NCI-H345 (cell line): ENCODE measurements at places on chromosomes 6 and 20.

DNA sequence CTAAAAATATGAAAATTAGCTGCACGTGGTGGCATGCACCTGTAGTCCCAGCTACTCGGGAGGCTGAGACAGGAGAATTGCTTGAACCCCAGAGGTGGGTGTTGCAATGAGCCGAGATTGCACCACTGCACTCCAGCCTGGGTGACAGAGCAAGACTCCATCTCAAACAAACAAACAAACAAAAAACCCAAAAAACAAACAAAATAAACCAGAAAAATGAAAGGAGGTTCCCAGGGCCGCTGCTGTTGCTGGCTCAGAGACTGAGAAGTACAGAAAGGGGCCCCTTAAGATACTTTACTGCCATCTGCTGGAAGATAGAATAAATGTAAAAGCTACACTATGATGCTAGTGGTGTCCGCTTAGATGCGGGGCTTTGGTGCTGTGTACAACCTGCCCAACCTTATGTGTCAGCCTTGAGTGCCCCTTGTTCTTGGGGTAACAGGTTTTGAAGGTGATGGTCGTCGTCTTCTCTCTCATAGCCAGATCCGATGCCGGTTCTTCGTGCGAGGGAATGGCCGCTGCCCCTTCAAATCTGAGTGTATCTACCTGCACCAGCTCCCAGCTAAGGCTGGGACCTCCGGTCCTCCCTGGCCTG, 2.8 kb upstream of the FANCE start:
- DNase-seq, result peak; percentile 78

GRCh38 chr6:32685603-32686002, 19.1 kb upstream of the HLA-DQB1 start:
- DNase-seq, result no peak

DNA sequence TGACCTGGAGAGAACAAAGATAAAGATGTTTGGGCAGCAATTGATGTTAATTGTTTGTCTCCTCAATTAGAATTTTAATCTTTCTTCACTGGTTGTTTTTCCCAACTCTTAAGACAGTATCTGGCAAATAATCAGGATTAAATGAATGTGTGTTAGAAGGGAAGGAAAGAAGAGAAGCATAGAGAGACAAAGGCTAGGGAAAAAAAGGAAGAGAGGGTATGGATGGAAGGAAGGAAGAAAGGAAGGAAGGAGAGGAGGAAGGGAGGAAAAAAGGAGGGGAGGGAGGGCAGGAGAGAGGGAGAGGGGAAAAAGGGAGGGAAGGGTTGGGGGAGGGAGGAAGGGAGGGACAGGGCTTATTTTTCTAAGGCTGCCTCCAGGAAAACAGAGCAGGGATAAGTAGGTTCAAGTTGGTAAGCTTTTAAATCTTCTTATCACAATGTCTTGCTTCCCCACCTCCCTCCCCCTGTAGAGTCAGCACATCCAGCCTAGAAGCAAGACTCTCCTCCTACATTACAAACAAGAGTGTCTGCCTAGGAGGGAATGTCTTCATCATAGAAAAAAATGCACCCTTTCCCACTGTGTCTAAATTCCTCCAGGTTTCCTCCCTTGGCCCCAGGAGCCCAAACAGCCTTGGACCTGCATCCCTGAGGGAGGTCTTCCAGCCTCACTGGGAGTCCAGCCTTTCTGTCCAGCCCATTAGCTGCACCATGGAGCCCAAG, 447.8 kb upstream of the JARID2 start:
- no peak for DNase-seq

DNA sequence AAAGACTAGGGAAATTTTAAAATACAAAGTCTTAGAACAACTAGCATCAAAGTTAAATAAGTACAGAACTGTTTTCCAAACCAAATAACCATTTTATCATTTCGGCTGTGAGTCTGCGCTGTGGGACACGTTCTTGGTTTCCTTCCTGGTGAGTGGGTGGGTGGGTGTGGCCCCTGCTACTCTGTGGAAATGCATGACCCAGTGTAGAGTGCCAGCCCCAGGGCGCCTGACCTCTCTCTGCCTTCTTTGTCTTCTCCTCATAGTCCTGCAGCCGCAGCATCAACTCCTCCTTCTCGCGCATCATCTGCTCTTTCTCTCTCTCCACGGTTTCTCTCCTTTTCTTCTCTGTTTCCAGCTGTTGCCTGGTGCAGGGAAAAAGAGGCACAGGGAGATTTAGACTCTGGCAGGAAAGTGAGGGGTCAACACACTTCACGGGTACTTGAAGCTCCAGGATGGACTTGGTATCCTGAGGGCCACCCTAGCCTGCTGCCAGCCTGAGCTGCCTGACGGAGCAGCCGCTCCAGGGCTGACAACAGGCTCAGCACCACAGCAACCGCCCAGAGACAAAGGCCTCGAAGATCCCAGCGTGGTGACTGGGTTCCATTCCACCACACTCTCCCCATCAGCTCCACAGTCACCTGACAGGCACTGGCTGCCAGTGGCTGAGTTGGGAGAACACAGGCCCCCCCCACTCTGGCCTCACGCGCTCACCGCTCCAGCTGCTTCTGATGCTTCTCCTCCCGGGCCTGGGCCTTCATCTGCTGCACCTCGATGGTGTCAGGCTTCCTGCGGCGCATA, 48.4 kb downstream of the EZR start:
- DNase-seq, result peak; percentile 67

DNA sequence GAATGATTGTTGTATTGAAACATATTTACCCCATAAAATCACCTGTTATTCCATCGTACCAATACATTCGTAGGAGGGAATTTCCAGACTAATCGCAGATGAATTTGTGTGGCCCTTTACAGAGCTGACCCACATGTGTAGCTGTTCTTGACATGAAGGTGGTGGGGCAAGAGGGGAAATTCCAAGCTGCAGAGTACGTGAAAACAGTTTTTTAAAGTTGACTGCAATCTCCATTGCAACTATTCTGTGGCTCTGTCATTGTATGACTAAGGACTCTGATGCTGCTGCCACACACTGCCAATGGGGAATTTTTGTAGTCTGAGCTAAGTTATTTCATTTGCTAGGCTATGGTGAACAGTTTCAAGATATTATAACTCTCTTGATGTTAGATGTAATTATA, 46.4 kb upstream of the ADTRP start:
- DNase-seq, result no peak

DNA sequence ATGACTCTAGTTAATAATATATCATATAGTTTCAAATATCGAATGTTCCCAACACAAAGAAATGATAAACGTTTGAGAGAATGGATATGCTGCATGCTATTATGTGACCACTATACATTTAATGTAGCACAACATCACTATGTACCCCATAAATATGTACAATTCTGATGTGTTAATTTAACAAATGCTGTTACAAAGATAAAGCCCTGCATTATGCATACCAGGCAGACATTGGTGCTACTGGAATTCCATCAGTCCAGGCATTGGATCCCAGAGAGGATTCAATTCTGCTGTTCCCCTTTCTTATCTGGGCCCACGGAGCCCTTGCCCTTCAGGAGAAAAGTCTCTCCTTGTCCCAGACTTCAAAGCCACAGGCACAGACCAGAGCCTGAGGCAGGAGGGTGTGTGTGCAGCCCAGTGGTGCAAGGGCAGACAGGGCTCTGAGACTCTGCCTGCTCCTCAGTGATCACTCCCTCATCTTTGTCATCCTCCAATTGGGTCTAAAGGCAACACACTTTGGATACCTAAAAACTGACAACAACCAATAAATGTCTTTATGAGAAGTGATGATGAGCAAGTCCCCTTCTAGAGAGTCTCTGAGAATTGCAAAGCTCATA, 45.2 kb downstream of the PSMG4 start:
- DNase-seq, result no peak

GRCh38 chr6:116012471-116012949, 48.2 kb downstream of the FRK start:
- no peak for DNase-seq

DNA sequence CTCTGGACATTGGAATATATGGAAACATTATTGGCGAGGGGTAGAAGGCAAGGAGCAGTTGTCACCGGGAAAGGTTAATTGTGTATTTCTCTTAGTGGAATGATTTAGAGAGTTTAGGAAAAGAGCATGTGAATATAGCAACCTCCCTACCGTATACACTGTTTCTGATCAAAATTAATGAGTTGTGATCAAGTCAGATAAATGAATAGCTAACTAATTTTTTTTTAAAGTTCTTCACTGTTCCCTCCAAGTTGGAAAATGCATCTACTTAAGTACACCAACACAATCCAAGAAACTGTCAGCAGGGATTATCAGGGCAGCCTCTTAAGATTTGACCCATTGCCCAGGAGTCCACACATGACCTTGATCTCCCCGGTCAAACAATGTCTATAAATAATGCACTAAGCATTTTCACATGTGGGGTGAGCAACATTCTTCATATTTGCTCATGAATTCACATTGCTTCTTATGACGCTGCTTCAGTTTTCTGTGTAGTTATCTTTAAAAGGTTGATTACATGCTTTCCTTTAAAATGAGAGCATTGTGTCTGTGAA, 680.8 kb upstream of the NRSN1 start:
- no peak for DNase-seq

DNA sequence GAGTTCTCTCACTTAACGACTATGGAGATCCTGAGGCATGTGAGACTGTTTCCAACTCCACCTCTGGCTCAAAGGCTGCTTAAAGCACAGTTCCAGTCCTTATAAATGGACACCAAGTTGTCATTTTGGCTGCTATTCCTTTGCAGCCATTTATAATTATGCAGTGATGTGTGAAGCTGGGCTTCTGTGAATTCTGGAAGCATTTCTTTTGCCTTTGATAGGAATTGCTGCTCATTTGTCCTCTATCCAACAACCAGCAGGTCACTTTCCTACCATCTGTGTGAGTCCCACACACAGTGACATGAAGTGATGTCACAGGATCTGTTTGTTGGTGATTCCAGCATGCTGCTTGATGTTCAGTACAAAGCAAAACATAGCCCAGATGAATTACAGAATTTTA, 28.5 kb upstream of the EFHC1 start:
- DNase-seq, result no peak

DNA sequence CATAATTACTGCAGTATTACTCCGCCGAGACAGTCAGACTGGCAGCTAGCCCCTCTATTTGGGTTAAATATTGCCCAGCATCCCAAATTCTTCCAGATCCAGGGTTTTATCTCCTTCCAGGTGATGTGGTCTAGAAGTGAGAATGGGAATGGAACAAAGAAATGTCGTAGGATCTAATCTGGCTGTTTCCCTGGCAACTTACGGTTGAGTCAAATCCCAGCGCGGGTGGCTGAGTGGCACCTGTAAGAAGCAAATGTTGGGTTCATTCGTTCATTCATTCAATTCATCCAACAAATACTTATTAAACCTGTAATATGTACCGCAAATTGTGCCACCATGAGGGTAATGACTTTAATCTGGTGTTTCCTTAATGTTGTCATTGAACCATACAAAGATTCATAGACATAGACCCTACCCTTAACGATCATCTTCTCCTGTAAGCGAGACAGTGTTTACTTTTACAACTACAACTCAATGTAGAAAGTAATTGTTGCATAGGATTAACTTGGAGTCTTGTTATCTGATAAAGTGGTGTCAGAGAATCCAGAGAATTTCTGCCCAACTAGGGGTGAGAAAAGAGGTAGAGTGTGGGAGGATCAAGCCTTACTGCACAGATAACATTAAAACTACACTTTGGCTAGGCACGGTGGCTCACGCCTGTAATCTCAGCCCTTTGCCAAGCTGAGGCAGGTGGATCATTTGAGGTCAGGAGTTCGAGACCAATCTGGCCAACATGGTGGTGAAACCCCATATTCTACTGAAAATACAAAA, 91.3 kb upstream of the ADGRF1 start:
- DNase-seq, result no peak

GRCh38 chr6:108779536-108780275, 68.5 kb upstream of the ARMC2 start:
- no peak for DNase-seq

GRCh38 chr6:131914234-131914633, 36.9 kb downstream of the CCN2 start:
- DNase-seq, result no peak

DNA sequence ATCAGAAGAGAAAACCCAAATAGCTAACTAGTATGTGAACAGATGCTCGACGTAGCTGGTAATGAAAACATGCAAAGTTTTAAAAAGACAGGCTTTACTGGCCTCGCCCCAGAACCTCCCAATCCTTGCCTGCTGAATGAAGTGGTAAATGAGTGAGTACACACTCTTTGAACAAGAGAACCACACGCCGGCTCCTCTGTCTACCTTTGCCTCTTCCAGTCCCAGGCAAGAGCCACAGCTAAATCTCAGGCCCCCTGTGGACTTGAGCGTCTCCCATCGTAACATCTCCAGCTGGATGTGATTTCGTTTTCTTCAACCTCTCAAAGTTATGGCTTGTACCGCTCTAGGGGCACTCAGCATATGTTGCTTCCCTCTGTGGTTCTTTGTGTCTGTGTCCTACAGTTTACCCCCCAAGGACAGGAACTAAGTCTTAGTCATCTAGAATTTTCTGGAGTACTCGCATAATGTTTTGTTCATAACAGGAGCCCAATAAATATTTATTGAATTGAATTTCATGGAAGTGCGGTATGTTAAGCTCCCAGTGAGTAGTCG, 153.2 kb upstream of the TAB2 start:
- no peak for DNase-seq

GRCh38 chr6:138227316-138227781, 9.1 kb upstream of the PBOV1 start:
- no peak for DNase-seq

- DNase-seq, result no peak
These were observed 8.2 kb upstream of the RAE1 start for GRCh38 chr20:57342829-57343228.

- DNase-seq, result no peak
These were observed 1.6 kb downstream of the GNAS start for GRCh38 chr20:58853976-58854637.

GRCh38 chr6:149200282-149200945, 117.1 kb upstream of the TAB2 start:
- DNase-seq, result no peak

GRCh38 chr6:18053555-18054445, 66.4 kb upstream of the KIF13A start:
- DNase-seq, result no peak

GRCh38 chr6:12262236-12263061, 27.7 kb upstream of the EDN1 start:
- no peak for DNase-seq

GRCh38 chr6:133487174-133487573, 246.0 kb downstream of the EYA4 start:
- DNase-seq, result no peak

- DNase-seq, result no peak
These were observed 14.1 kb downstream of the SNX14 start for GRCh38 chr6:85579581-85579980.

GRCh38 chr6:75272145-75272840, 12.3 kb downstream of the TMEM30A start:
- DNase-seq, result no peak
